ENCODE measurements at places on chromosomes 12 and 14.

DNA sequence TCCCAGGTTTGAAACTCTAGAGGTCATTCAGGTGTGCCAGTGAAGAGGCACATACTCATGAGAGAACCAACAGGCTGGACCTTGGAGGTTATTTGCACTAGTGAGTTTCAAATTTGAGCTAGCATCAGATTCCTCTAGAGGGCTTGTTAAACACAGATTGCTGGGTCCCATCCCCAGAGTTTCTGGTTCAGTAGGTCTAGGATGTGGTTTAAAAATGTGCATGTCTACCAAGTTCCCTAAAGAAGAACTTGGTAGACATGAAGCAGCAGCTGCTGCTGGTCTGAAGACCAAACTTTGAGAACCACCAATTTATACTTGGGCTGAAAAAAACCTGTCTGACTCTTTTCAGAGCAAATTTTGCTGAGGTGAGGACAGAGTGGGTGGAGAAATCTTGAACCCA is 61.7 kb downstream of the SUSD6 start:
- DNase-seq, result no peak

- no peak for DNase-seq
Measured at GRCh38 chr12:2266666-2267620, 214.2 kb downstream of the CACNA1C start.

DNA sequence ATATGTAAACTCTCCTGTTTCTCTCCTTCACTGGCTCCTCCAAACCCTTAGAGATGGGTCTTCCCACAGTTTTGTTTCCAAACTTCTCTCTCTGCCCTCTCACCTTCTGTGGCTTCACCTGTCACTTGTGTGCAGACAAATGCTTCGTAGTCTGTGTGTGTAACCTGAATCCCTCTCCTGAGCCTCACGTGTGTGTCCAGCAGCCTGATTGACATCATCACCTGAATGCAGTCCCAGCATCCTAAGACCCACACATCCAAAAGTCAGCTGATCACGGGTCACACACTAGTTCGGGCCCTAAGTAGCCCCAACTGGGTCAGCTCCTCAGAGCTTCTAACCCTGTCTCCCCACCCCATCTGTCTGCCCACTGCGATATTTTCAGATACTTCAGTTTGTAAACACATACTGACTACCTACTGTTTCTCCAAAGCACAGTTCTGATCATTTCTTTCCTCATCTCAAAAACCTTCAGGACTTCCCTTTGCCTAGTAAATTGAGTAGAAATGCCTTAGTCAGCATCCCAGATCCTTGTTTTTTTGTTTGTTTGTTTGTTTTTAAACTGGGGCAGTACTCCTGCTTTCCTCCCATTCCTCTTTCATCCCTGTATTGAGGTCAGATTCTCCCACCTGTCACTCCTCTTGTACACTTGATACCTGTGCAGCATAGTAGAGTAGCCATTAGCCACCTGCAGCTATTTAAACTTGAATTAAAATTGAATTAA is 23.7 kb downstream of the FNTB start:
- DNase-seq, result no peak

GRCh38 chr12:80353254-80353653 is 90.8 kb upstream of the PTPRQ start:
- DNase-seq, result peak; percentile 4

DNA sequence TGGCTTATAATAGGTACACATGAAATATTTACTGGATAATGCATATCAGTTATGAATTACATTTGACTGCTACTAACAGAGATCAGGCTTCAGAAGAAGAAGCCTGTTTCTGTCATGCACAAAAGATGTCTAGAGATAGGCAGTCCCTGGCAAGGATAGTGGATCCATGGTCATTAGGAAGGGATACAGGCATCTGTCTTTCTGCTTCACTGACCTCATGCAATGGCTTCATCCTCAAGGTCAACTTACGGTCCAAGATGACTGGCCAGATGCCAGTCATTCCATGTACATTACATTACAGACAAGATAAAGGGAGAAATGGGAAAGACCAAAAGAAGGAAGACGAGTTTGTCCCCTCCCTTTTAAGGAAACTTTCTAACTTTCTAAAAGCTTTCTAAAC is 94.0 kb downstream of the NUAK1 start:
- no peak for DNase-seq

GRCh38 chr12:53510181-53510812 is 3.0 kb upstream of the NPFF start:
- no peak for DNase-seq

DNA sequence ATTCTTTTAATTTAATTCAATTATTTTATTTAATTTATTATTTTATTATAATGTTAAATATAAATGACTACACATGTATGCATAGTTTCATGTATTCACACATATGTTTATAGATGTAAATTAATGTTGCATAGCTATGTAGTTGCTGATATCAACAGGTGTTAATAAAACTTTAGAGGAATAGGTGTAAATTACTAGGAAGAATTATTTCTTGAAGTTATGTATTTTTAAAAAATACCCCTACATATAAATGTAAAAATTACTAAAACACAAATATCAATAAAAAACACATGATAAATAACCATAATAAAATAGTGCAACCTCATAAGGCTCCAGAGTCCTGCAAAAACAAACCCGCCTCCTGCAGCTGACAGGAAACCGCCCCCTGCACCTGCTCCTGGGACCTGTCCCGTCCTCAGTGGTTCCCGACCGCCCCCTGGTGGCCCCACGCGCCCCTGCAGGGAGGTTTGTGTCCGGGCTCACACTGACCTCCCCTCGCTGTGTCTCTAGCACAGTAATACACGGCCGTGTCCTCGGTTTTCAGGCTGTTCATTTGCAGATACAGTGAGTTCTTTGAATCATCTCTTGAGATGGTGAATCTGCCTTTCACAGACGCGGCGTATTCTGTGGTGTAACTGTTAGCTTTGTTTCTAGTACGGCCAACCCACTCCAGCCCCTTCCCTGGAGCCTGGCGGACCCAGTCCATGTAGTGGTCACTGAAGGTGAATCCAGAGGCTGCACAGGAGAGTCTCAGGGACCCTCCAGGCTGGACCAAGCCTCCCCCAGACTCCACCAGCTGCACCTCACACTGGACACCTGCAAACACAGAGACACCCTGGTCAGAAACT is 1264.0 kb downstream of the TMEM121 start:
- no peak for DNase-seq

GRCh38 chr12:89084751-89085150 is 267.6 kb downstream of the DUSP6 start:
- DNase-seq, result peak; percentile 51

DNA sequence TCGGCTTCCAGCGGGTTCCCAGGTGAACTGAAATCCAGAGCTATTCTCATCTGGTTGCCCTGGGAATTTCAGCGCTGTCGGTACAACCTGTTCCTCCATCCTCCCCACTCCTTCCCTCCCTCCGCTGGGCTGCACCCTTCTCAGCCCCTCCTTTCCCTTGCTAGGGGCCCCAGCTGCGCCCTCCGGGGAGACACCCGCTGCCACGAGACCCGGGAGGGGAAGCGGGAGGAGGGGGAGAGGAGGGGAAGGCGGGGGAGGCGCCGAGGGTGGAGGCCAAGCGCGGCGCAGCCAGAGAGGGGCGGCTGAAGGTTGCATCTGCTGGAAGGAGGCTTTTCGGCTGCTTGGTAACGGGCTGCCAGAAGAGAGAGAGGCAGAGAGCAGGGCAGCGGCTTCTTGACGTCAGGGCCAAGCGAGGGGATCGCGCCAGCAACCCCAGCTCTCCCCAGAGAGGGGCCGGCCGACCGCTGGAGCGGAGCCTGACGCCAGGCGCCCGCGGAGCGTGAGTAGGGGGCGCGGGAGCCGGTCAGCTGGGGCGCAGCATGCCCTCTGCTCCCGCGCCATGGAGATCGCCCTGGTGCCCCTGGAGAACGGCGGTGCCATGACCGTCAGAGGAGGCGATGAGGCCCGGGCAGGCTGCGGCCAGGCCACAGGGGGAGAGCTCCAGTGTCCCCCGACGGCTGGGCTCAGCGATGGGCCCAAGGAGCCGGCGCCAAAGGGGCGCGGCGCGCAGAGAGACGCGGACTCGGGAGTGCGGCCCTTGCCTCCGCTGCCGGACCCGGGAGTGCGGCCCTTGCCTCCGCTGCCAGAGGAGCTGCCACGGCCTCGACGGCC is at the start of gene KCNA5:
Gene KCNA5, plus strand, starts transcription at position 291 of the 831 bp plus-strand sequence. Its CDS starts 269 bp downstream, at position 560.
- no peak for DNase-seq

- DNase-seq, result no peak
Measured at GRCh38 chr12:105214148-105214547, 21.8 kb downstream of the APPL2 start.

- no peak for DNase-seq
Measured at GRCh38 chr14:60789656-60790055, 55.1 kb downstream of the MNAT1 start.

GRCh38 chr12:123744836-123745235 is 17.3 kb upstream of the DNAH10 start:
- DNase-seq, result no peak

- no peak for DNase-seq
Measured at GRCh38 chr12:48615681-48616080, 45.8 kb upstream of the LALBA start.

DNA sequence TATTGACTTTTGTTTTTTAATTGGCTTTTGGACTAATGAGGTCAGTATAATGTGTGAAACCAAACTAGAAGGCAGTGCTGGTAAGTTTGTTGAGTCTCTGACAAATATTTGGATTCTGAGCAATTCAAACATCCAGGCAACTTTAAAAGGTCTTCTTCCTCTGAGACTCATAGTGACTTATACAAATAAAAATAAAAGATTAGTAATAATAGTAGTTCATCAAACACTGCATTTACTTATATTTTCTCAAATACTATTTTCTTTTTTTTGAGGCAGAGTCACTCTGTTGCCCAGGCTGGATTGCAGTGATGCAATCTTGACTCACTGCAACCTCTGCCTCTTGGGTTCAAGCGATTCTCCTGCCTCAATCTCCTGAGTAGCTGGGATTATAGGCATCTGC is 337.9 kb downstream of the DAD1 start:
- DNase-seq, result no peak

GRCh38 chr12:95143621-95144205 is 70.3 kb upstream of the NR2C1 start:
- DNase-seq, result no peak
